ENCODE measurements at places on chromosomes 5 and 9.

- no peak for DNase-seq
Observed at GRCh38 chr5:157750320-157750719, 6.8 kb downstream of the LSM11 start.

- DNase-seq = no peak
Observed at GRCh38 chr5:62312674-62313073, 6.7 kb downstream of the KIF2A start.

GRCh38 chr5:98503616-98504015 is 269.8 kb upstream of the RGMB start:
- no peak for DNase-seq

GRCh38 chr5:93417490-93417889 is 163.5 kb downstream of the NR2F1-AS1 start:
- DNase-seq = no peak

- peak; percentile 82 for DNase-seq
Observed at GRCh38 chr9:107251756-107252322, 31.2 kb upstream of the RAD23B start.

DNA sequence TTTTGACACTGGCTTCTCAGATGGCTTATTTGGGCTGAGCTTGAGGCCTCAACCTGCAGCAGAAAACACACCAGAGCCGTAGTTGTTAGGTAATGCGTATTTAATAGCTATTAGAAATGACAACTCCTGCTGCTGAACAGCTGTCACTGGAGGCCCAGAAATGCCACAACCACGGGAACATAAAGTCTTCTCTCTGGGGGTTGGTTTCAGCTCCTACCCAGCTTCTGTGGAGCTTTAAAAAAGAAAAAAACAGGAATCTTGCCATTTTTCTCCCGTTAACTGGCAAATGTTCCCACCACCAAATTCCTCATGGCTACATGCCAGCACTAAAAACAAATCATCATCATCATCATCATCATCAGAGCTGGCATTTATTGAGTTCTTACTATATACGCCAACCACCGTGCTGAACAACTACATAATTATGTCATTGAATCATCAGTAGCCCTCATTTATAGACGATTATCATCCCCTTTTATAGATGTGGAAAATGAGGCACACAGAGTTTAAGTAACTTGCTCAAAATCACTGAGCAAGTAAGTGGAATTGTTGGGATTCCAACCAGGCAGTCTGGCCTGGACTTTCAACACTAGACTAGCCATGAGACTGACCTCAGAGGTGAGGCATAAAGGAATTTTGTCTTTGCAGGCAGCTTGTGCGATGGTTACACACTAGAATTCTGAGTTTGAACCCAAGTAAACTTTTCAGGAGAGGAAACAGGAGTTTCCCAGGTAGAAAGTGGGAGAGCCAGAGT is 185.3 kb upstream of the WWC1 start:
- no peak for DNase-seq

GRCh38 chr9:107214915-107215314 is 68.2 kb upstream of the RAD23B start:
- DNase-seq = no peak

GRCh38 chr9:134388976-134389375 is 62.7 kb downstream of the RXRA start:
- DNase-seq = no peak

- DNase-seq = no peak
Observed at GRCh38 chr5:7541898-7542297, 146.0 kb downstream of the ADCY2 start.

DNA sequence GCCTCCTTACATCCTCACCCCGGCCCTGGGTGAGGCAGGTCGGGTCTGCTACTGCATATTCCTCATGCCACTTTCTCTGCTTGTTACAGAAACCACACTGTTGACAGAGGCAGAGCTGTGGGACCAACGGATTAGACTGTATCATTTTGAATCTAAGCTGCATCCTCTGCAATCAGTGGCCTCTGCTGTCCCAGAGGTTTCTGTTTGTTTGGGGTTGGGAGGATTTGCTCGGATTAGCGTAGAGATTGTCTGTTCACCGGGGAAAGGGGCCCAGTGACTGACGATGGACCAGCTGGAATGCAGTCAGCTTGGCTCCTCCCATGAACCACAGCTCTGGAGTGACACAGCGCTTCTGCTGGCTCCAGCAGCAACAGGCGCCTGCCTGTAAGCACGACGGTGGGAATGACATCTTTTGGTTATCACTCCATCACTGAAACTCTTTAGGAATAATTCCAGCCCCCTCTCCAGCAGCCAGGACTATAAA is 37.3 kb upstream of the ADRA1B start:
- DNase-seq = peak; percentile 30

GRCh38 chr9:68927165-68927564 is 86.7 kb downstream of the PRKACG start:
- DNase-seq = no peak

- no peak for DNase-seq
Observed at GRCh38 chr9:97954550-97954989, 16.6 kb upstream of the HEMGN start.

DNA sequence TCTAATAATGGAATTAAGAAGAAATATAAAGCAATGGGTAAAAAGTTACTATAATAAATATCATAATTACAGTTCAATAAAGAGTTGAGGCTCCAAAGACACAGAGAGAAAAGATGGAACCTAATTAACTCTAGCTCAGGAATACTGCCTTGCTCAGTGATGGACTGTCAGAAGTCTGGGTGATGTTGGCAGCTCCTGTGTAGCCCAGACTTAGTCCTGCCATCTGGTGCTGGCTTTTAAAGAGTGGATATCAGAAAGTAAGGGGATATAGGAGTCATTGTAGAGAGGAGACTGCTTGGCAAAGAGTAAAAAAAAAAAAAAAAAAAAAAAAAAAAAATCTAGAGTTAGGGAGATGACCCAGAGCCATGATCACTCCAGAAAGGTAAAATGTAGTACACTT is 551.9 kb upstream of the DMAC1 start:
- no peak for DNase-seq

- no peak for DNase-seq
Observed at GRCh38 chr9:124216474-124217176, 41.1 kb upstream of the NEK6 start.

GRCh38 chr9:114084282-114085073 is 6.4 kb upstream of the AMBP start:
- DNase-seq = no peak

- DNase-seq = no peak
Observed at GRCh38 chr9:38017149-38017884, 51.7 kb downstream of the SHB start.

DNA sequence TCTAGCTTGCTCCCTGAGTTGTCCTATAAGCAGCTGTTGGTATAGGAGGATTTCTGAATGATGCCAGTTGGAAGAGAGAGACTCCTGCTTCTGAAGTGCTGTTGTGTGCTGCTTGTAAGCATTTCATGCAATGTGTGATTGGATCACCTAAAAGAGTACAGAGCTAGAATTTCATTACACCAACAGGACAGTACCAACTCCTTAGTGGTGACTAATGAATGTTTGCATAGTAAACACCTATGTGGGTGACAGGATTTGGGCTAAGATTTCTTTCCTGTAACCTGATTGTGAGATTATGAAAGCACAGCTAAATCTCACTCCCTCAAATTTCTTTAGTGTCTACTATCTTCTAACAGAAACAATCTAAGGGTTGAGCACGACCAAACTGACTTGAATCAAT is 67.0 kb downstream of the GCNT1 start:
- DNase-seq = no peak

GRCh38 chr9:2838371-2839000 is 5.4 kb downstream of the PUM3 start:
- no peak for DNase-seq

DNA sequence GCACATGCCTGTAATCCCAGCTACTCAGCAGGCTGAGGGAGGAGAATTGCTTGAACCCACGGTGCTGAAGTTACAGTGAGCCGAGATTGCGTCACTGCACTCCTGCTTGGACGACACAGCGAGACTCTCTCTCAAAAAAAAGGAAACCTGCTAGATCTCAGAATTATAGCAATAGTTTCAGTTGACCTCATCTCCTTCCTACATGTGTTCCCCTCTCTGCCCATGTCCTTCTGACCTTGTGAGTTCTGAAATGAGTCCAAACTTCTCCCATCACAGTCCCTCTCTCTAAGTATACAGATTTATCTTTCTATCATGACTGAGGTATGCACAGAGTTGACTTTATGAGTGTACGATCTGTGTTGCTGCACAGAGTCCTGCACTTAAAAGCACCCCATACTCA is 44.6 kb upstream of the SHOC1 start:
- no peak for DNase-seq

DNA sequence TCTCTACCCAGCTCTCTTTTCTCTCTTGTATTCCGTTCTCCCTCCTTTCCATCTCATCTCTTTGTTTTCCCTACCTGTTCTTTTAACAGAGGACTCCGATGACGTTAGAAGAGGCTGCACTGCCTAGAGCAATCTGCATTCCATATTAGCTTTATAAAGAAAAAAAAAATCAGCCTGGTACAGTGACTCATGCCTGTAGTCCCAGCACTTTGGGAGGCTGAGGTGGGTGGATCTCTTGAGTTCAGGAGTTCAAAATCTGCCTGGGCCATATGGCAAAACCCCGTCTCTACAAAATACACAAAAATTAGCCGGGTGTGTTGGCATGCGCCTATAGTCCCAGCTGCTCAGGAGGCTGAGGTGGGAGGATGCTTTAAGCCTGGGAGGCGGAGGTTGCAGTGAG is 49.0 kb downstream of the DAPK1 start:
- no peak for DNase-seq

DNA sequence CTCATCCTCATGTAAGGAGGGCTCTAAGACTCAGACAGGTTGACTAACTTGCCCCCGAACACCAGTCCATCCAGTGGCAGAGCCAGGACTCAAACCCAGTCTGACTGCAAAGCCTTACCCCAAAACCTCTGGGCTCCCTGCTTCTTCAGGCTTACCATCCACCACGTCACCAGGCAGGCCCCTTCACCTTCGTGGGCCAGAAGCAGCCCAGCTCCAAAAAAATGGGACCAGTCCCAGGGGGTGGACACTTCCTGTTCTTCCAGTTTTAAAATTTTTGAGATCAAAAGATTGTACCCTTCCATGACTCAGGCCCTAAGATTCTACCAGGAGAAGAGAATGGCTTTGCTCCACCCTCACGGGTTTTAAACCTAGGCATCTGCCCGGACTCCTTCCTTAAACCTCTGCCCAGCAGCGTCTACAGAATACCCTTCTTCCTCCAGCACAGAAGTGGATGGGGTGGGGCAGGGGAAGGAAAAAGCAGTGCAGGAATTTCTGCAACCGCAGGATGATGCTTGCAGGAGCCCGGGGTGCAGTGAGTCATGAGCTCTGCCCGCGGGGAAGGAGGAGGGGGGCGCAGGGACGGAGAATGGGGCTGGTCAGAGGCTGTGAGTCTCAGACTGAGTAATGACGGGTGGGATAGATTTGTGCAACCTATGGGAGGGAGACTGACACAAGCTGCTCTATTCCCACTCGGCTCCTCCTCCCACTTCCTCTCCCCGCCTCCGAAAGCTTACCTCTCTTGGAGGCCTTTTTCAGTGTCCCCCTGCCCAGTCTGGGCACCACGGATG is 50.4 kb upstream of the STXBP1 start:
- DNase-seq = peak; percentile 97

DNA sequence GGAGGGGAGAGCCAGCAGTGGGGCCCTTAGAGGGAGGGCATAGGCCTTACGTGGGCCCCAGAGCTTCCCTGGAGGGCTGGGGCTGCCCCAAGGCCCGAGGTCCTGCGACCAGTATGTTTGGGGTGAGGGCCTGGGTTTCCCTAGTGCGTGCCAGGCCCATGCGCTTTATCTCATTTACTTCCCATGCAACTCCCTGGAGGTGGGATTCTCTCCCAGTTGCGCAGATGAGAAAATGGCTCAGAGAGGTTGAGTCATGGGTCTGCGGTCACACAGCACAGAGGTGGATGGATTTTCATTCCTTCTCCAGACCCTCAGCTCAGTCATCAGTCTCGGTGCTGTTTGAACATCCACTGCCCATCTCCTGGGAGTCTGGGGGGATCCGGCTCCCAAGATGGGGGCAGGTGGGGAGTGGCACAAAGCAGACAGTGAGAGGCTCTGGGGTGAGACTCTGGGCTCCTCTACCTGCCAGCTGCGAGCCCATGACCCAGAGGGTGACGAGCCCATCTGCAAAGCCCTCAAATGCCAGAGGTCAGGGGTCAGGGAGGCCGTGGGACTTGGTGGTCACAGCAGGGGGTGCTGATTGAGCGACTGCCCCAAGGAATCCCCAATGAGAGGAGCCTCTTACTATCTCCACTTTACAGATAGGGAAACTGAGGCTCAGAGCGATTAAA is 171.2 kb downstream of the GAPVD1 start:
- no peak for DNase-seq

GRCh38 chr5:133995341-133995740 is 9.4 kb downstream of the VDAC1 start:
- no peak for DNase-seq

- no peak for DNase-seq
Observed at GRCh38 chr5:107324071-107324470, 346.7 kb downstream of the EFNA5 start.

- DNase-seq = no peak
Observed at GRCh38 chr9:124014956-124015660, 3.5 kb downstream of the LHX2 start.

GRCh38 chr5:28415791-28416443 is 1377.5 kb upstream of the CDH9 start:
- DNase-seq = no peak
